ENCODE measurements at places on chromosomes 1 and 21. TPM values are rescaled to one million over a fixed set of nuclear protein-coding genes. Genes with fewer than 3 reads are reported as not detected.
A peak's percentile ranks its signal among the peaks of the same experiment; 100 is the strongest.

The CLEC20A gene
- not detected for total RNA-seq

DNA sequence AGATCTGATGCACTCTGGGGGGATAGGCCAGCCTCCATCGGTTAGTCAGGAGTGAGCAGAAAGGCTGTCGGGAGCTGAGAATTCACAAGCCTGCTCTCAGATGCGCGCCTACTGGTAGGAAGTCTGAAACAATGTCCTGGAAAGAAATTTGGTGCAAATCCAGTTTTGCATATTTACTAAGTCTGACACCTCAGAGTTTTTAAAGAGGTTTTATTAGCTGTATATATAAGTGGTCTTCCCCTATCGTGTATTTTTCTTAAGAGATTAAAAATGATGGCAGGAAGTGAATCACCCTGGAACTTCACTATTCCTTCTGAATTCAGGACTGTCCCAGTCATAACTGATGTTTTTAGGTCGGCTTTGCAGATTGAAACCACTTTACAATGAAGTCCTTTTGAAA lies 99.8 kb upstream of the C1orf105 start:
- peaks cover 2% of the 10 kb centered on the region for H3K4me1 ChIP-seq
- H3K27ac ChIP-seq = peak overlapping the region; percentile 44
- no peak for DNase-seq
- no peaks in the 10 kb centered on the region for H3K36me3 ChIP-seq
- H3K27me3 ChIP-seq = no peaks in the 10 kb centered on the region
- H3K4me3 ChIP-seq = no peak overlapping the region

The THEM5 gene
- not detected for total RNA-seq

- H3K4me3 ChIP-seq = no peak overlapping the region
- H3K27ac ChIP-seq = no peak overlapping the region
- no peak for DNase-seq
Measured at GRCh38 chr1:1175221-1176062, 1.8 kb downstream of the TTLL10 start.

The NUF2 gene
- total RNA-seq = 0.29 TPM

GRCh38 chr1:217747156-217747769 lies 116.1 kb downstream of the SPATA17 start:
- H3K36me3 ChIP-seq = no peaks in the 10 kb centered on the region
- H3K4me3 ChIP-seq = no peak overlapping the region
- H3K27me3 ChIP-seq = no peaks in the 10 kb centered on the region

The ASCL5 gene
- total RNA-seq = not detected

DNA sequence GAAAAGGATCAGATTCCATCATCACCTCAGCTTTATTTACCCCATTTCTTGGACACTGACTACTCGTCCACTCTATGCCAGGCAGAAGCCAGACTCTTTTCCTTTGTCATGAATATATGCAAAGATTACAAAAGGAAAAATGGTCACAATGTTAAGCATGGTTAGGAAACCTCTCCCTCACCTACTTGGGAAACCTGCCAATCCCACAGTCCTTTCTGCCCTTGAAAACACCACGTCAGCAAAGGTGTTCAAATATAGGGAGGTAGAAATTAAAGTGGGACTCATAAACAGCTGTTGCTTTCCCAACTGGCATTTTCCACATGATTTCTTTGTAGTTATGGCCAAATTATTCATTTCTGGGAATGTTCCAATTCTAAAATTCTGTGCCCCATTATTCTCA lies 16.2 kb upstream of the ATP13A2 start:
- H3K36me3 ChIP-seq = no peaks in the 10 kb centered on the region
- no peak overlapping the region for H3K4me3 ChIP-seq
- no peaks in the 10 kb centered on the region for H3K27me3 ChIP-seq
- no peaks in the 10 kb centered on the region for H3K4me1 ChIP-seq

- peak; percentile 32 for DNase-seq
- H3K4me1 ChIP-seq = no peaks in the 10 kb centered on the region
- H3K27me3 ChIP-seq = no peaks in the 10 kb centered on the region
Measured at GRCh38 chr1:99650030-99650429, 4.1 kb downstream of the PALMD start.

- H3K27me3 ChIP-seq = no peaks in the 10 kb centered on the region
- no peak overlapping the region for H3K27ac ChIP-seq
- DNase-seq = no peak
- no peak overlapping the region for H3K4me3 ChIP-seq
- H3K4me1 ChIP-seq = no peaks in the 10 kb centered on the region
Measured at GRCh38 chr1:6112690-6113005, 67.0 kb downstream of the KCNAB2 start.

- peak overlapping the region; percentile 69 for H3K27ac ChIP-seq
- peaks cover 8% of the 10 kb centered on the region for H3K4me1 ChIP-seq
- H3K36me3 ChIP-seq = no peaks in the 10 kb centered on the region
- H3K4me3 ChIP-seq = no peak overlapping the region
- no peaks in the 10 kb centered on the region for H3K27me3 ChIP-seq
- DNase-seq = no peak
Measured at GRCh38 chr1:209417761-209418160, 165.8 kb upstream of the CAMK1G start.

The PTGFRN gene
- total RNA-seq = 24.3 TPM

DNA sequence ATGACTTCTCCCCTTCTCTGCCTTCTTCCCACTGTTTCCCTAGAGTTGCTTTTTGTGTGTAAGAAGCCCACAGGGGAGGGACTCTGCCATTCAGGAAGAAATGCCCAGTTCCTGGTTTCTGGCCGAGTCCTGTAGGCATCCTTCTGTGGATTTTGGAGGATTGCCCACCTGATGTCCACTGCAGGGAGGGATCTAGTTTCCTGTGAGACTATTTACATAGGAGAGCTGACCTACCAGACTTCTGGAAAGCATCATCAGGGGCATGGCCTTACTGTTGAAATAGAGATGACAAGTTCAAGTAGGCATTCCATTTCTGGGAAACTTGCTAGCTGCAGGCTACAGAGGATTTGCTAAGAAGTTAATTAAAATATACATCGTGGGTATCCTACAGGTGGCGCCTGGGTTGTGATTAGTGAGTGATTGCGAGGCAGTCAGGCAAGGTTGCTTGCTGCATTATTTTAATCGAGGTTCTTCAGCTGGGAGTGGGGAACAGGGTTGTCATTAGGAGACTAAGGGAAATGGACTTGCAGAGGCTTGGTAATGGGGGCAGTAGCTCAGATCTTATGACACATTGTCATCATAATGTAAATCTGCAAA lies 148.7 kb downstream of the HHAT start:
- no peaks in the 10 kb centered on the region for H3K4me1 ChIP-seq
- no peaks in the 10 kb centered on the region for H3K27me3 ChIP-seq
- H3K36me3 ChIP-seq = no peaks in the 10 kb centered on the region
- H3K4me3 ChIP-seq = no peak overlapping the region
- DNase-seq = no peak
- no peak overlapping the region for H3K27ac ChIP-seq

GRCh38 chr21:33966324-33966949 lies 50.8 kb upstream of the ATP5PO start:
- no peaks in the 10 kb centered on the region for H3K27me3 ChIP-seq
- no peak for DNase-seq
- H3K27ac ChIP-seq = no peak overlapping the region
- H3K4me3 ChIP-seq = no peak overlapping the region
- H3K4me1 ChIP-seq = peaks cover 5% of the 10 kb centered on the region
- H3K36me3 ChIP-seq = no peaks in the 10 kb centered on the region

GRCh38 chr1:14452551-14452950 lies 145.9 kb upstream of the KAZN start:
- no peaks in the 10 kb centered on the region for H3K36me3 ChIP-seq
- DNase-seq = no peak
- no peaks in the 10 kb centered on the region for H3K4me1 ChIP-seq
- no peak overlapping the region for H3K4me3 ChIP-seq
- no peaks in the 10 kb centered on the region for H3K27me3 ChIP-seq

The PEAR1 gene
- 6.2 TPM for total RNA-seq

GRCh38 chr1:61404597-61405376 lies 320.2 kb downstream of the TM2D1 start:
- no peaks in the 10 kb centered on the region for H3K36me3 ChIP-seq
- H3K4me1 ChIP-seq = no peaks in the 10 kb centered on the region
- no peaks in the 10 kb centered on the region for H3K27me3 ChIP-seq
- no peak for DNase-seq
- H3K4me3 ChIP-seq = no peak overlapping the region

DNA sequence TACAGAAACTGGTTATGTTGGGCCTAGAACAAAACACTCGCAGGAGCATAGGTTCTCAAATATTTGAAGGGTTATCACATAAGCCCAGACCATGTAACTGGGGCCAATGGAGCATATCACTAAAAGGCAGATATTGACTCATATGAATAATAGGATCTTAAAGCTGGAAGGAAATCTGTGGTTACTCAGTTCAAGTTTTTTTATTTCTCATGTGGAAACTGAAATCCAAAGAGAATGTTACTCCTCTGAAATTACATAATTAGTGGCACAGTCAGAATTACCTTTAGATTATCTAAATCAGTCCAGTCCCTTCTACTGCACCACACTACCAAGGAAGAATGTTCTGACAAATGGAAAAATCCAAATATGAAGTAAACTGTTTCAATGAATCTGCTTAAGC lies 12.0 kb downstream of the SLAMF8 start:
- no peaks in the 10 kb centered on the region for H3K27me3 ChIP-seq
- no peaks in the 10 kb centered on the region for H3K36me3 ChIP-seq
- no peak overlapping the region for H3K4me3 ChIP-seq
- H3K4me1 ChIP-seq = no peaks in the 10 kb centered on the region
- H3K27ac ChIP-seq = no peak overlapping the region

- peak within 1 kb of the TSS; percentile 98 for H3K27ac ChIP-seq
- H3K27me3 ChIP-seq = no peaks in the 10 kb centered on the region
- H3K4me1 ChIP-seq = peaks cover 27% of the 10 kb centered on the region
- peak; percentile 81 for DNase-seq
Measured at GRCh38 chr1:235327559-235328270, at the start of gene ARID4B. Gene ARID4B, minus strand, starts transcription at chr1:235328179. Its CDS starts 1,260 bp downstream, at chr1:235326919.

DNA sequence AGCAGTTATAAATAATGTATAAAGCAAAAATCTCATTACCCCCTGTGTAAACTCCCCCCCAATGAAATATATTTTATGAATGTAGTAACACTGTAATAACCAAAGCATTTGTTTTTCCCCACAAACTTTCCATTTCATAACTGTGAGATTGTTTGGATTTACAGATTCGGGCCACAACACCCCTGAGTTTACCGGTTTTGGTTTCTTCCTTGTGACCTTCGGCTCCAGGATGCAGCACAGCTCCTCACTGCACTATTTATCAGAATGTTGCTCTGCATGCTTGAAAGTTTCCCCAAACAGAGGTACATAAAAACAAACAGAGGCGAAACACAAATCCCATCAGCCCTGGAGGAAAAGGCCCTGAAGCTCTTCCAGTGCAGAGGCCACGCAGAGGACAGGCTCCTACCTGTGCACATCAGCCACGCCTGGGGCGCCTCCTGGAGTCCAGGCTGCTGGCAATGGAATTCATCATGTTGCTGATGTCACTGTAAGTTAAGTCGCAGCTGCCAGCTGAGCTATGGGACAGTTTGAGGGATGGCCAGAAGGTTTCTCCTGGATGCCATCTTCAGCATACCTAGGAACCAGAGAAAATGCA lies 122.0 kb downstream of the LMO4 start:
- H3K27me3 ChIP-seq = no peaks in the 10 kb centered on the region
- H3K4me3 ChIP-seq = no peak overlapping the region
- no peaks in the 10 kb centered on the region for H3K36me3 ChIP-seq
- DNase-seq = no peak
- no peak overlapping the region for H3K27ac ChIP-seq
- H3K4me1 ChIP-seq = no peaks in the 10 kb centered on the region

DNA sequence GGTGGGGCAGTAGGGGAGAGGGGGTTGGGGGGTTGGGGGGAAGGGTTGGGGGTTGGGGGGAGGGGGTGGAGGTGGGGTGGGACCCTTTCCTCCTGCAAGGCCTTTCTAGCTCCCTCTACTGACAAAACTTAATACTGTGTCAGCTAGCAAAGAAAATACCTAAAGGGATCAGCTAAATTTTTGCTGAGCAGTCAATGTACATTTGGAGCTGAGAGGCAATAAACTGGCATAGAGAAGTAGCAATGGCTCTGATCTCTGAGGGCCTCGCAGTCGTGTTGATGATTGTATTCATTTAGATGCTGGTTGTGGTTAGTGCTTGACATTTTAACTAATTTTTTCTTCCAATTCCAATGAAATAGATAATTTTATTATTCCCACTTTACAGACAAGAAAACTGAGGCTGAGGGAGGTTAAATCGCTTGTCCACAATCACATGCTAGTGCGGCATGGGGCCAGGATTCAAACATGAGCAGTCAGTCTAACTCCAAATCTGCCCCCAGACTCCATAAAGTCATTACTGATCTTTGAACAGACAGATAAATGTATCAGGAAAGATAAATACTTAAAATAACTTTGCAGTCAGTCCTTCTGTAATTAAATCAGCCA lies 357.1 kb downstream of the DISC1 start:
- no peaks in the 10 kb centered on the region for H3K4me1 ChIP-seq
- no peaks in the 10 kb centered on the region for H3K27me3 ChIP-seq
- no peak for DNase-seq
- no peaks in the 10 kb centered on the region for H3K36me3 ChIP-seq
- no peak overlapping the region for H3K4me3 ChIP-seq

GRCh38 chr1:216448011-216448510 lies 24.8 kb upstream of the USH2A start:
- H3K27me3 ChIP-seq = no peaks in the 10 kb centered on the region
- H3K36me3 ChIP-seq = no peaks in the 10 kb centered on the region
- H3K4me1 ChIP-seq = no peaks in the 10 kb centered on the region
- no peak overlapping the region for H3K27ac ChIP-seq

The UBE2U gene
- not detected for total RNA-seq

The SELE gene
- total RNA-seq = 1.4 TPM

DNA sequence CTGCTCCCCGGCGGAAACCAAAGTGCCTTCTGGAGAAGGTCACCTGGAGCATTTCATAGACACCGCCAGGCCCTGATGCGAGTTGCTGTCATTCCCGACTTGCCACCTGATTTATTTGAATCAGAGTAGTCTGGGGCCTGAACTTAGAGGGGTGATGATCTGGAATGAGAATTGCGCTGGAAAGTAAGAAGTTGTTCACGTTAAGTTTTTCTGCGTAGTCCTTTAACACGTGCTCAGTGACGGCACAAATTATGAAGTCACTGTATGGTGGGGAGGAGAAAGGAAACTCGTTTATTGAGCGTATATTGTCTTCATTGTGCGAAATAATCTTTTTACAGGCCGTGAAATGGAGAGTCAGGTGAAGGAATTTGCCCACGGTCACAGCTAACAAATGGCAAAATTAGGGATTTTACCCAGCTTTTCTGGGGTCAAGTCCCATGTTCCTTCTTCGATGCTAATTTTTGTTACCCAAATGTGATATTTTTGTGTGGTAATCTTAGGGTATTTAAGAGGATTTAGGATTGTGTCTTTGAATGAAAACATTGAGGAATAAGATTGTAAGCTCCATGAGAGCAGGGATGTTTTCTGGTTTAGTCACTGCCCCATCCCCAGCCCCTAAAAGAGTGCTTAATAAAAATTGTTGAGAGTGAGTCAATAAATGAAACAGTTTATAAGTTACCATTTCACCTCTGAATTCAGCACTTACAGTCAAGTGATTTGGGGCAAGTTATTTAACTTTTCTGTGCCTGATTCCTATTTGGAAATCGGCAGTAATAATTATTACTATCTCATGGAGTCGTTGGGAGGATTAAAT lies 46.4 kb upstream of the NBL1 start:
- no peaks in the 10 kb centered on the region for H3K27me3 ChIP-seq
- no peak for DNase-seq
- H3K27ac ChIP-seq = peak overlapping the region; percentile 89
- peak overlapping the region; percentile 96 for H3K4me3 ChIP-seq

- peak within 1 kb of the TSS; percentile 88 for H3K27ac ChIP-seq
- H3K4me1 ChIP-seq = no peaks in the 10 kb centered on the region
- no peaks in the 10 kb centered on the region for H3K36me3 ChIP-seq
- peak; percentile 54 for DNase-seq
Measured at GRCh38 chr1:48776393-48777218, at the start of gene BEND5. Gene BEND5, minus strand, starts transcription at chr1:48776891. Its CDS starts 60 bp downstream, at chr1:48776831.

The MASP2 gene
- not detected for total RNA-seq

The MRAP gene
- total RNA-seq = 8.8 TPM

Data from breast epithelium (tissue), 4 donors.